ENCODE measurements at places on chromosomes 3 and 15. TPM values are rescaled to one million over a fixed set of nuclear protein-coding genes. Genes with fewer than 3 reads are reported as not detected.
A peak's percentile ranks its signal among the peaks of the same experiment; 100 is the strongest.

- no peaks in the 10 kb centered on the region for H3K36me3 ChIP-seq
- no peaks in the 10 kb centered on the region for H3K27me3 ChIP-seq
- H3K4me1 ChIP-seq: no peaks in the 10 kb centered on the region
- H3K4me3 ChIP-seq: peak overlapping the region; percentile 41
- H3K27ac ChIP-seq: no peak overlapping the region
Observed at GRCh38 chr3:196219194-196219969, 3.0 kb downstream of the SLC51A start.

Gene TRPM1
- total RNA-seq: not detected

DNA sequence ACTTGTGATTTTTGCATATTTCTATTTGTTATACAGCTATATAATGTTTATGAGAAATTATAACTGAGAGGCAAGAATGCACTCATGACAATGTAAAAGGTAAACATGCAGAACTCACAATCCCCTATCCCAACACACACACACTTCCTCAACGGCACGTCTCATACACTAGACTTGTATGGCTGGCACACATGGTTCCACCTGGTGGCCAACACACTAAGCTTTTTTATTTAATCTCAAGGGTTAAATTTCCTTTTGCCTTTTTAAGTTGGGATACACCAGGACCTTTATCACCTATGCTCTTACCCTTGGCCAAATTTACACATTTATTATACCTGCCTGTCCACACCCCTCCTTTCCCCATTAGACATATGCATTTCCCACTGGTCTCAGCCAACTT, 88.6 kb upstream of the PSMD6 start:
- no peaks in the 10 kb centered on the region for H3K36me3 ChIP-seq
- no peaks in the 10 kb centered on the region for H3K4me1 ChIP-seq
- DNase-seq: no peak
- H3K27ac ChIP-seq: no peak overlapping the region
- no peaks in the 10 kb centered on the region for H3K27me3 ChIP-seq

DNA sequence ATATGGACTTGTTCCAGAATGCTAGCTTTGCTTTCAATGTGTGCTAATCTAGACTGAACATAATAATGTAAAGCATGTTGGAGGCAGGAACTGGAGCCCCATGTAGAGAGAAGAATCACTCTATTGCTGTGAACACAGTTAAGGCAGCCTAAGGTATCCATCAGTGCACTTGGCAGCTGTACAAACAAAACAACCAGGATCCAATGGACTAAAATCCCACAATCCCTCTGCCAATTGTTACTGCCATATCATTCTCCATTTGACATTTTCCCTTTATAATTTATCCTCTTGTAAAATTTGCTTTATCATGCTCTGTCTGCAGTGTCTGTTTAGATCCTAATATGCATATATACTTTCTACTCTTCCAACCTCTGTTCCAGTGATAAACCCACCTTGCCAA, 756.8 kb upstream of the LMCD1 start:
- no peak for DNase-seq
- no peaks in the 10 kb centered on the region for H3K36me3 ChIP-seq
- H3K27me3 ChIP-seq: no peaks in the 10 kb centered on the region
- no peaks in the 10 kb centered on the region for H3K4me1 ChIP-seq
- H3K27ac ChIP-seq: no peak overlapping the region

Gene FRMD4B
- 13.5 TPM for total RNA-seq

GRCh38 chr3:177642042-177642803, 444.9 kb upstream of the TBL1XR1 start:
- H3K27me3 ChIP-seq: no peaks in the 10 kb centered on the region
- peak overlapping the region; percentile 66 for H3K27ac ChIP-seq
- H3K4me1 ChIP-seq: peaks cover 16% of the 10 kb centered on the region
- H3K4me3 ChIP-seq: no peak overlapping the region
- DNase-seq: no peak
- no peaks in the 10 kb centered on the region for H3K36me3 ChIP-seq

Gene ACAN
- total RNA-seq: 113 TPM

DNA sequence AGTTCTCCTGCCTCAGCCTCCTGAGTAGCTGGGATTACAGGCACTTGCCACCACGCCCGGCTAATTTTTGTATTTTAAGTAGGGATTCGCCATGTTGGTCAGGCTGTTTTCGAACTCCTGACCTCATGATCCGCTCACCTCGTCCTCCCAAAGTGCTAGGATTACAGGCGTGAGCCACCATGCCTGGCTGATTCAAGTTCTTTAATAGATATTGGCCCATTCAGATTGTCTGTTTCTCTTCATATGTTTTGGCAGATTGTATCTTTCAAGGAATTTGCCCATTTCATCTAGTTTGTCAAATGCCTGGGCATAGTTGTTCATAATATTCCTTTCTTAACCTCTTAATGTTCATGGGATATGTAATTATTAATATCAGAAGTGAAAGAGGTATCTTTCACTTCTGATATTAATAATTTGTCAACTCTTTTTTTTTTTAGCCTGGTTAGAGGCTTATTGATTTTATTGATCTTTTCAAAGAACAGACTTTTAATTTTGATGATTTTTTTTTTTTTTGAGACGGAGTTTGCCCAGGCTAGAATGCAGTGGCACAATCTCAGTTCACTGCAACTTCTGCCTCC, 40.2 kb upstream of the ZFAND6 start:
- H3K36me3 ChIP-seq: no peaks in the 10 kb centered on the region
- H3K27me3 ChIP-seq: no peaks in the 10 kb centered on the region
- no peaks in the 10 kb centered on the region for H3K4me1 ChIP-seq
- DNase-seq: no peak

GRCh38 chr3:50604628-50605588, 6.7 kb downstream of the CISH start:
- H3K27me3 ChIP-seq: no peaks in the 10 kb centered on the region
- H3K4me1 ChIP-seq: peaks cover 31% of the 10 kb centered on the region
- no peak overlapping the region for H3K4me3 ChIP-seq
- H3K36me3 ChIP-seq: peaks cover 19% of the 10 kb centered on the region
- DNase-seq: peak; percentile 75

DNA sequence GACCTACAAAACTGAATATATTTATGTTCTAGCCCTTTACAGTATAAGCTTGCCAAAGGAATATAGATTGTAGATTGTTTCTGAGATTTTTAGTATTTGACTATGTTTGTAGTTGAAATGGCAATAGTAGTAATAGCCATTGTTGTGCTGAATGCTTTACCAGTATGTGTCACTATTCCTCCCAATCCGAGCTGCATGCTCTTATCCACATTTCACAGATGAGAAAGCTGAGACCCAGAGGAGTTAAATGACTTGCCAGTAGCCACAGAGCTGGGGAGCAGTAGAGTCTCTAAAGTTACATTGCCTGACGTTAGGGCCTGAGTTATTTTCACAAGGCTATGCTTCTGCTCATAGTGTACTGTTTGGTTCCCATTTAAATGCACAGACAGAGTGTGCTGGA, 3.3 kb upstream of the GLB1 start:
- no peaks in the 10 kb centered on the region for H3K36me3 ChIP-seq
- no peaks in the 10 kb centered on the region for H3K27me3 ChIP-seq
- no peak for DNase-seq
- H3K27ac ChIP-seq: no peak overlapping the region
- no peaks in the 10 kb centered on the region for H3K4me1 ChIP-seq

- no peaks in the 10 kb centered on the region for H3K27me3 ChIP-seq
- H3K4me1 ChIP-seq: no peaks in the 10 kb centered on the region
- DNase-seq: no peak
- H3K27ac ChIP-seq: no peak overlapping the region
- H3K4me3 ChIP-seq: no peak overlapping the region
Observed at GRCh38 chr3:81951636-81952035, 190.2 kb upstream of the GBE1 start.

Gene LRRC34
- total RNA-seq: 3.5 TPM

DNA sequence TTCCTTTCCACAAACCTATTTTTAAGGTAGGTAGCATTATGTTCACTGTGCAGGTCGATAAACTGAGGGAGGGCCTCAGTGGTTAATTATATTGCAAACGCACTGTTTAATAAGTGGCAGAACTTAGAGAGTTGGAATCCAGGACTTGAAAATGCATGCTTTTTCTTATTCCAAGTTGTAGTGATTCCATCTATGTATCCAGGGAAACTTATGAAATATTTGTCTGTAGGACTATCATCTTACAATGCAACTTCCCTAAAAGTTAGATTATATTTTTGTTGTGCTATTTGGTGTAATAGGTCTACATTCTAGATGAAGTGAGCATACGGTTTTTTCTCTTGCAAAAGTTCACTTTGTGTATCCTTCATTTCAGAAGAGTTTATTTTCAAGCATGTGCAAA, 419.5 kb downstream of the NAALADL2 start:
- no peak overlapping the region for H3K4me3 ChIP-seq
- no peak for DNase-seq
- peaks cover 11% of the 10 kb centered on the region for H3K4me1 ChIP-seq
- H3K27ac ChIP-seq: peak overlapping the region; percentile 31
- no peaks in the 10 kb centered on the region for H3K36me3 ChIP-seq

Gene CLDN18
- total RNA-seq: 0.11 TPM

Gene KNG1
- not detected for total RNA-seq

GRCh38 chr15:43534897-43535296, 17.5 kb downstream of the MAP1A start:
- no peak overlapping the region for H3K27ac ChIP-seq
- no peak overlapping the region for H3K4me3 ChIP-seq
- H3K27me3 ChIP-seq: no peaks in the 10 kb centered on the region
- H3K36me3 ChIP-seq: peaks cover 20% of the 10 kb centered on the region
- H3K4me1 ChIP-seq: no peaks in the 10 kb centered on the region
- DNase-seq: no peak

DNA sequence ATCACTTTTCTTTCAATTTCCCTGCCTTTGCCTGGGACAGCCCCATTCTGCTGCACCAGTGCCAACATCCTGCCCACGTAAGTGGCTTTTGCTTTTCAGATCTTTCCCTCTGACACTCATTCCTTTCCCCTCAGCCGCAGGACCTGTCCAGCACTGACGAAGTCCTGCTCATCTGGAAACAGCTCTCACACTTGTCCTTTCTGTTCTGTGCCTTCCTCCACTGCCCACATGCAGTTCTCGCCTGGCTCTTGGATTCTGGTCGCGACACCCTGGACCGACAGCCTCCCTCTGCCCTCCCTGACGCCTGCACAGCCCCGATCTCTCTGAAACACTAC, 99.7 kb downstream of the ADCY5 start:
- H3K4me3 ChIP-seq: no peak overlapping the region
- no peak overlapping the region for H3K27ac ChIP-seq
- H3K36me3 ChIP-seq: no peaks in the 10 kb centered on the region
- no peak for DNase-seq

Gene ADGRG7
- total RNA-seq: not detected

GRCh38 chr3:185270262-185270955, 16.6 kb upstream of the EHHADH start:
- H3K27me3 ChIP-seq: no peaks in the 10 kb centered on the region
- H3K27ac ChIP-seq: no peak overlapping the region
- no peaks in the 10 kb centered on the region for H3K36me3 ChIP-seq
- no peak for DNase-seq
- no peak overlapping the region for H3K4me3 ChIP-seq
- no peaks in the 10 kb centered on the region for H3K4me1 ChIP-seq

- H3K36me3 ChIP-seq: no peaks in the 10 kb centered on the region
- no peak overlapping the region for H3K4me3 ChIP-seq
- H3K27me3 ChIP-seq: no peaks in the 10 kb centered on the region
- no peak overlapping the region for H3K27ac ChIP-seq
- peaks cover 4% of the 10 kb centered on the region for H3K4me1 ChIP-seq
Observed at GRCh38 chr3:188812198-188812597, 359.6 kb upstream of the TPRG1 start.

DNA sequence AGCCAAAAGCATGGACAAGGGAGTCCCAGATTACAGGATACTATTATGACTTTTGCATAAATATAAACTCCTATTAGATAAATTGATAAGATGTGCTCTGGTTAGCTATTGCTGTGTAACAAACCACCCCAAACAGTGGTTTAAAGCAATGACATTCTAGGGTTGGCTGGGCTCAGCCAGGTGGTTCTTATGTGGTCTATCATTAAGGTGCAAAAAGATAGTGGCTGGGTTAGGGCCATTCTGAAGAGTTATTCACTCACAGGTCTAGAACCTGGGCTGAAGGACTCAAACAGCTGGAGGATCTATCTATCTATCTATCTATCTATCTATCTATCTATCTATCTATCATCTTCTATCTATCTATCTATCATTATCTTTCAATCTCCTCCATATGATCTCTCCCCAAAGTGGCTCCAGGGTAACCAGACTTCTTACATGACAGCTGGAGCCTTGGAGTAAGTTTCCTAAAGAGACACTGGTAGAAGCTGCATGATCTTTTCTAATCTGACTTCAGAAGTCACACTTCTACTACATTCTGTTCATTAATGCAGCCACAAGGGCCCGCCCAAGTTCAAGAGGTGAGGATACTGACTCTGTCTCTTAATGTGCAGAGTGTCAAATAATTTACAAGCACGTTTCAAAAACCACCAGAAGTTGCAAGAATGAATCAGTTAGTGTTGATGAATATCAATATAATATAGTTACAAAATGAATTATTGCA, 74.9 kb upstream of the XCR1 start:
- no peak for DNase-seq
- H3K4me1 ChIP-seq: no peaks in the 10 kb centered on the region
- no peaks in the 10 kb centered on the region for H3K27me3 ChIP-seq
- H3K36me3 ChIP-seq: no peaks in the 10 kb centered on the region
- H3K4me3 ChIP-seq: no peak overlapping the region

DNA sequence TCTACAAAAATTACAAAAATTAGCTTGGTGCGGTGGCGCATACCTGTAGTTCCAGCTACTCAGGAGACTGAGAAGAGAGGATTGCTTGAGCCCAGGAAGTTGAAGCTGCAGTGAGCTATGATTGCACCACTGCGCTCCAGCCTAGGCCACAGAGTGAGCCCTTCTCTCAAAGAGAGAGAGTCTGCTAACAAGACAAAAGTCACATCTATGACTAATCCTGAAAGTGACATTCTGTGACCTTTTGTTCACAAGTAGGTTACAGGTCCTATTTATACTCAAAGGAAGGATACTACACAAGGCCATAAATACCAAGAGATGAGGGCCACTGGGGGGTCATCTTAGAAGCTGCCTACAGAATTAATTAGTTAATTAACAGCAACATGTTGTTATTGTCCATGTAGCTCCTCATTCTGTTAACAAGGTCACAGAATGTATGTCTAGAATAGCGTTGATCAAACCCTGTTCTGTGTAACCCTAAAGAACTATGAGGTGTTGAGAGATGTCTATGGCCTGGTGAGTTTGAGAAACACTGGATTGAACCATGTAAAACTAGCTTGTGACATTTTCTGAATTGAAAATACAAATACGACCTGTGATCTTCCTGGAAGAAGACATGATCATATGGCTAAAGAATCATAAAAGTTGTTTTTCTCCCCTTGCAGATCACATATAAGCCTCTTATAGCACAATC, 97.0 kb downstream of the SAMMSON start:
- DNase-seq: no peak
- H3K27ac ChIP-seq: no peak overlapping the region
- H3K4me3 ChIP-seq: no peak overlapping the region
- no peaks in the 10 kb centered on the region for H3K4me1 ChIP-seq
- H3K27me3 ChIP-seq: no peaks in the 10 kb centered on the region
